ENCODE measurements at places on chromosomes 11 and 22.

GRCh38 chr11:44777209-44778194 is 50.7 kb downstream of the TSPAN18 start:
- no peak for DNase-seq

GRCh38 chr11:95916049-95916448 is 7.9 kb downstream of the MTMR2 start:
- no peak for DNase-seq

DNA sequence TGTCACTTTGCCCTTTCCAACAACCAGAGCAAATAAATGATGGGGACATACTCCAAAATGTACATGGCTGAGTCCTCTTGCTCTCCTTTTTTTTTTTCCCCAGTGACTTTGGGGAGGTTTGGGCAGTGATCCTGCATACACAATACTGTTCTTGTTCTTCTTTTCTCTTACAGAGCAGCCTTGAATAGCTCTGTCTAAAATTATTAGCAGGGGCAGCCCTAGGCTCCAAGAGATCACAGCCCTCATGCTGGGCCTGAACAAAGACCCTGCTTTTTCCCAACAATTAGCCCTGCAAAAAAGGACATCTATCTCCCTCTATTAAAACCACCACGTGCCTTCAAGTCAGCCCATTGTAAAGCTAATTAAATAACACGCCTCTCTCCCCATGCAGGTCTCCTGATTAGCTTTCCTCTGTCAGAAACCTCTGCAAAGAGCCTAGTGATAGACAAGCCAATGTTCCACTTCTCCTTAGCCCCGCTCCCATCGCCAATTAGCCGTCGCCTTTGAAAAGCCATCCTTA is 54.7 kb downstream of the ETS1 start:
- no peak for DNase-seq

DNA sequence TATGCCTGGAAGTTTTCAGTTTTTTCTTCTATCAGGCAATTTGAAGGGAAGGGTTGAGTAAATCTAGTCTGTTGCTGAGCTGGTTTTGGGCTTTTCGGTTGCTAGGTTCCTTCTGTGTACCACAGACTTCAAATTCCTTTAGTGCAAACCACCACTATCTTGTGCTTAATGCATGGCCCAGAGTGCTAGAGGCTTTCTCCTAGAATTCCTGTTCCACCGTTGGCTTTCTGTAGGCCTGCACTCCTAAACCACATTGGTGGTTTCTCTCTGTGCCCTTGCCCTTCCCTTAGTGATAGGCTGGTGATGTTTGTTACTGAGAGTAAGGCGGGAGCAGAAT is 47.1 kb upstream of the CTSC start:
- no peak for DNase-seq

GRCh38 chr22:49457146-49457545 is 370.5 kb downstream of the BRD1 start:
- no peak for DNase-seq

DNA sequence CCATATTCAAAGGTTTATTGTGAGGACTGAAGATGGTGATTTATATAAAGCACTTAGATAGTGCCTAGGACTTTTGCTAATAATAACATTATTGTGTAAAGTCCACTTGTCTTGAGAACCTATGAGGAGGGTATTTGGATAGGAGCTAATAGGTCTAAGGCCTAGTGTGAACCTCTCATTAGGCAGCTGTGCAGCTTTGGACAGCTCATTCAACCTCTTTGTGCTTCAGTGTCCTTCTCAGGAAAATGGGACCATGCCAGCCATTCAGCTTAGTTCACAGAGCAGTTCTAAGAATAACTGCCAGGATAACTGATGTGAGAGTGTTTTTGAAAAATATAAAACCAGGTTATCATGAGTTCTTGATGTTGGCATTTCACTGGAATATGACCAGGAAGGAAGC is 56.2 kb downstream of the NAV2 start:
- no peak for DNase-seq

GRCh38 chr22:41834005-41834944 is 1.4 kb downstream of the SREBF2 start:
- no peak for DNase-seq

DNA sequence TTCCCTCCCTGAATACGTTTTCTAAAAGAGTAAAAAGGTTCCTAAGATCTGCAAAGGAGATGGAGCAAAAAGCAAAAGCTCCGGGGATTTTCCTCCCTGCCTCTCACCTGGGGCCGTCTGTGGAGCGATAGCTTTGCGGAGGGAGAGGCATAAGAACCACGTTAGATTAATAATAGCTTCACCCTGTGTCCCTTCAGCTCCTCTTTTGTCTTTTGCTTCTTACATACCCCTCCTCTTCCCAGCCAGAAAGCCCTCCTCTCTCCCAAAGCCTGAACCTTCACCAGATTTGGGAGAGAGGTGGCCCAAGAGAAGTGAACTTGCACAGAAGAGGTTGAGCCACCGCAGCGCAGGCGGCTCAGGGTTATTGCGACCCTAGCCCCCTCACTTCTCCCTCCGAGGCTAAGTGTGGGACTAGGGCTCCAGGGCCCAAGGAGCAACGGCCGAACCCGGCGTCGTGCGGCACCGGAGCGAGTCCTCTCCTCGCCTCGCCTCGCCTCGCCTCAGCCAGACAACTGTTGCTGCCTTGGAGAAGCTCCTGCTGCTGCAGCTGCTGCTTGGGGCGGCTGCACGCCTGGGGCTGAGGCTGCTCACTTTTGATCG is 97.6 kb upstream of the HSD17B12 start:
- no peak for DNase-seq

DNA sequence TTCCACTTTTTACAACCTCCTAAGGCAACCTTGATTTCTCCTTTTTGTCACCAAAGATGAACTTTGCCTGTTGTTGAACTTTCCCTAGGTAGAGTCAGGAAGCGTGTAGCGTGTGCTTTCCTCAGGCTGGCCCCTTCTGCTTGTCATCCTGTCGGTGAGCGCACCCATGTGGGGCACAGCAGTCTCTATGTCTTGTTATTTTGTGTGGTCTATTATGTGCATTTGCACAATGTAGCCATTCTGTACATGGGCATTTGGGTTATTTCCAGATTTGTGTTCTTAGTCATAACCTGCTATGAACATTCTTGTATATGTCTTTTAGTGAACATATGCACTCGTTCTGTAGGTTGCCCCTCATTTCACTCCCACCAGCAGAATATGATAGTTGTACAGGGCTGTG is 34.9 kb downstream of the CABIN1 start:
- DNase-seq: no peak

DNA sequence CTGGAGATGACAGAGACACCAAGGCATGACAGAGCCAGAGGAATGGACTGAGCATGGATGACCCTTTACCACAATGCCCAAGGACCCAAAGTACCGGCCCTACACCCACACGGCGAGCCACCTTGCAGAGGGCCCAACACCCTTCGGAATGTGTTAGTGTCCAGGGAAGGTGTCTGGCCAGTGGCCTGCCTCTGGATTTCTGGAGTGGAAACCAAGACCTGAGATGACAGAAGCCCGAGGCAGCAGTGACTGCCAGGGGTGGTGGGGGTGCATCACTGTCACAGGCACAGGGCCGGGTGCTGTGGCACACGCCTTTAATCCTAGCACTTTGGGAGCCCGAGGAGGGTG is 28.7 kb downstream of the PDGFB start:
- DNase-seq: no peak

GRCh38 chr11:65291613-65292012 is 23.1 kb upstream of the CDC42EP2 start:
- DNase-seq: no peak

DNA sequence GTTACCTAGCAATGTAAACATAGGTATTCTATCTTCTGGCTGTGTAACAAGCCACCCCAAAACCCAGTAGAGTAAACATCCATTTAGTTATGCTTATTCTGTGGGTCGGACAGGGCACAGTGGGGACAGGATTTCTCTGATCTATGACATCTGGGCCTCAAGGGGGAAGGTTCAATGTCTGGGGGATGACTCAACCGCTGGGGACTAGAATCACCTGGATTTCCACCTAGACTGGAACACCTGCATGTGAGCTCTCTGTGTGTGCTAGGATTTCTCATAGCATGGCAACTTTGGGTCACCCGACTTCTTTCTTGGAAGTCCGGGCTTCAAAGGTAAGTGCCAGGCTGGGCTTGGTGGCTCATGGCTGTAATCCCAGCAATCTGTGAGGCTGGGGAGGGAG is 36.5 kb upstream of the MICAL2 start:
- DNase-seq: no peak

DNA sequence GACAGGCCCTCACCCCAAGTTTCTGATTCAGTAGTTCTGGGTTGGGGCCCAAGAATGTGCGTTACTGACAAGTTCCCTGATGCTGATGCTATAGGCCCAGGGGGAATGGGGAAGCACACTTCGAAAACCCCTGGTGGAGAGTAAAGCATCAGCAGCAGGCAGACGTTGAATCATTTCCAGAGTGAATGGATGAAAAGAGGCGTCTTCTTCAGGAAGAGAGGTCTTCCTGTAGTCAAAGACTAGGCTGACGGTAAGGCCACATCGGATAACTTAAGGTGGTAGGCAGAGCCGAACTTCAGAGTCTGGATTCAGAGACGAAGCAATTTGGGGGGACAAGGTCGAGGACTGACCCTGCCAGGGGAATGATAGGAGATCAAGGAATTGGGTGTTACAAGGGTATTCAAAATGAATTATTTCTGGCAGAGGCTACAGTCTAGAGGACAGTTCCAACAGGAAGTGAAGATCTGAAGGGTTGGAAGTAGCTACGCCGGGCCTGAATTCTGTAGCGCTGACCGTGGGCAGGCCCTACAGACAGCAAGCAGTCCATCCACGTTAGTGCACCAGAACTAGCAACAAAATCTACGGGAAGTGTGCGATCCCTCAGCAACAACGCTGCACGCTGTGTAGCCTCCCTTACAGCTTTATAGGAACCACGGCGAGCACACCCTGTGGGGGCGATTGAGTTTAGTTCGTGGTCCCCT is 862 bp upstream of the CENATAC start:
- no peak for DNase-seq

DNA sequence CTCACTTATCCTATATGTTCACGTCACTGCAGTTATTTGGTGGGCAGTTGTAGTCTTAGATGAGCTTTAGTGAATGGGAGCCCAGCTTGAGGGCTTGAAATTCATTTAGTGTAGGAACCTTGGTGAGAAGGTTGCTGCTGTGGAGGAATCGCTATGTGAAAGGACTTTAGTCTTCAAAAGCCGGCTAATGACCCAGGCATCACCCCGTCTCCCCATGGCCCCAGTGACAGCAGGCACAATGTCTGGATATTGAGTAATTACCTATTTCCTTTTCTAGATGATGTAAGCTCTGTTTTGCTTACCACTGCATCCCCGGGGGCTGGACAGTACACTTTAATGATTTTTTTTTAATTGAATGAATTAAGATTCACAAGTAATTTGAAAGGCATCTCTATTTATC is 283.2 kb downstream of the ST3GAL4 start:
- DNase-seq: no peak

DNA sequence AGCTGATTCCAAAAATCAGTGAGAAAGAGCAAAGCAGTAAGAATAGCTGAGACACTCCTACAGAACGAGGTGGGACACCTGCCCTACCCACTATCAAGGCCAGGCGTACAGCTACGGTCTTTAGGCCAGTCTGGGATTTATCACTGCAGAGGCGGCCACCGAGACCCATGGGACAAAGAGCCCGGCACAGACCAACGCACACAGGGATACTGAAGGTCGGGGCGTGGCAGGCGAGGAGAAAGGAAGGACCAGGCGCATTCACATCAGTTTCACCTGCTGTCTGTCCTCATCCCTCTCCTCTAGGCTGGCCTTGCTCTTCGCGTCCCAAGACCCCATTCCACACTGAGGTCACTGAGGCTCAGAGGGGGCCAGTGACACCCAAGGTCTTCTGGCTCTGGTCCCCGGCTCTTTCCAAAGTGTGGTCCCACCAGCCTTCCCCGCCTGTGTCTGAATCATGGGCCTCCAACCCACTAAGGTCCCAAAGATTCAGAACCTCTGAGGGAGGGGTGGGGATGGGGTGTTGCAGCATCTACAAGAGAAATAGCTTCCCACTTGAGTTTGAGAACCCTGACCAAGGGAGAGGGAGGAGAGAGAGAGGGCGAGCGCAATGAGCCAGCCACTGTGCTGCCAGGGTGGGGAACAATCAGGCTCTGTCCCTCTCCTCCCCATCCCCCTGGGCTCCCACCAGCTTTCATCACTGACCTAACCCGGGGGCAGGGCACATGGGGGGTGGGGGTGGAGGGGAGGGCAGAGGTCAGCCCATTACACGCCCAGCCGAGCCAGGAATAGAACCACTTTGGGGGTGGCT is 7.2 kb upstream of the PICK1 start:
- no peak for DNase-seq

Data from stimulated activated CD4-positive, alpha-beta T cell treated with anti-CD3 and anti-CD28 coated beads, Interleukin-15, amount 100 ng/mL, for 1 hour (primary cell).